NCI-H2081 treated with DMSO at 0.1 percent for 48 hours (cell line): ENCODE measurements at places on chromosomes 2 and 18.
A peak's percentile ranks its signal among the peaks of the same experiment; 100 is the strongest.

DNA sequence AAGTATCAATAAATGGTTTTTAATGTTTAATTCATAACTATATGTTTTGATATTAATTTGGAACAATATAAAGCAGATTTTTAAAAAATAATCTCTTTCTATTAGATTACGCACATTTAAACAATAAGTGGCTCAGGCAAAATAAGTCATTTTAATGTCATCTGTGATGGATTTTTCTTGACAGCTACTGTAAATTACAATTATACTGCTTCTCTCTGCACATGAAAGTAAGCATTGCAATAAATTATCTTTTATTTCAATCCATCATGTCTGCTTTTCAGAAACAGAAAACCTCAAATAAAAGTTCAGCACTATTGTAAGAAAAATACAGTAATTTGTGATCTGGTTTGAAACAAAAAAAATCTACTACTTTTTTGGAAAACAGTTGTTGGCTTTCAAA is 11.1 kb upstream of the DLX1 start:
- DNase-seq = no peak

GRCh38 chr18:3525870-3526420 is 76.0 kb downstream of the TGIF1 start:
- DNase-seq = no peak

DNA sequence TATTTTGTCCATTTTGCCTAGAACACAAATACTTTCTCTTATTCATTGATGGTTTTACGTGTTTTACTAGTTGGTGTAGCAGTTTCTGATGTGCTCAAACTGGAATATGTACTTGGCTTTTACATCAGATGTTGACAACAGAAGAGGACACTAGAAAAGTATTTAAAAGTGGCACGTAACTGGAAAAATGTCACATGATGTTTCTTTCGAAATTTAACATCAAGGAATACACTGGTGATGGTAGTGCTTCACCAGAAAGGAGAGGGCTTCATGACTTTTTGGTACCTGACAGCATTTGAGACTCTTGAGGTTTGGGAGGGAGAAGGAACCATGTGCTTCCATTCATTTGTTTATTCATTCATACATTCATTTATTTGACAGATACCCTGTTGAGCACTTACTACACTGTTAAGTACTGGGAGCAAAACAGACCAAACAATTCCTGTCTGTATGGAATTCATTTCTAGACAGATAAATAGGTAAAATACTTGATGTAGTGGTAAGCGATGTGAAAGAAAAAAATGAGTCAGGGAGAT is 1.5 kb downstream of the GIGYF2 start:
- DNase-seq = no peak

GRCh38 chr2:223846515-223846914 is 9.1 kb upstream of the AP1S3 start:
- DNase-seq = no peak

- no peak for DNase-seq
Measured at GRCh38 chr2:67055387-67056304, 341.5 kb upstream of the ETAA1 start.

DNA sequence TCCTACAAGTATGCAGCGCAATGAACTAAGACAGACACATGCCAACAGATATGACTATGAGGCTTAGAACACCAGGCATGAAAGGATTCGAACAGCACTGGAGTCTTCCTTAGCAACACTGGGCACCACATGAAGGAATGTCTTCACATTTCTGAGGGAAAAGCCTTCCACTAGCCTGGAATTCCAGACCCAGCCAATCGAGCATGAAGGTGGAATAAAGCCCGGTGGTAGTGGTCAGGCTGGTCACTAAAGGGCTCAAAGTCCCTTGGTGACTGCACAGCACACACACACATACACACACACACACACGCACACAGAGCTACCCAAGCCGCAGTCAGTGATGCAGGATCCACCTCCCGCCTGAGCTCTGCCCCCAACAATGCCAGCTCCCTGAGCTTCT is 19.7 kb upstream of the SFXN5 start:
- DNase-seq = no peak

DNA sequence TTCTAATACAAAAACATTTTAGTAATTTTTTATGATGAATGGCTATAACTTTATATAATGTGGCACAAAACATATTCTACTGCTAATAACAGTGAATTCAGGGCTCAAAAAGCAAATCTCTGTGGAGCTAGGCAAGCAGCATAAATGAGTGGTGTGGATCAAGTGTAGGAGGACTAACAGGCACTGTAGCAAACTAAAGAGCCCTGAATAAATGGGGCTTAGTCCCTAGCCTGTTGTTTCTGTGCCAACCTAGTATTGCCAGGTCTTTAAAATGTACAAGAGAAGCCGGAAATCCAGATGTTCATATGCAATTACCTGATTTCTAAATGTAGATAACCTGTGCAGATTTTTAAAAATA is 18.5 kb downstream of the REL start:
- DNase-seq = no peak

DNA sequence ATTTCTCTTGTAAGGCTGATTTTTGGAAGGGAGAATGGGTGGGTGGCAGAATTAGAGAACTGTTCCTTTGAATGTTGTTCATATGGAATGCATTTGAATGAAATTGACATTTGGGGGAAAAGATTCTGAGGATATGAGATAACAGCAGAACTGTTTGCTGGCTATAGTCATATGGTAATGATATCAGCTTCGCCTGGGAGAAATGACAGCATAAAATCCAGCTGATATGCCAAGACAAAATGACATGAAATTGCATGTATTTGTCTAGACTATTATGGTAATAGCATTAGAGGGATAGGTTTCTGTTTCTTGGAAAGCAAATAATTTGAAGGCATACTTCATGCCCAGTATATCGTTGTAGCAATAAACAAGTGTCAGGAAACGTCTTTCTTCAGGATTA is 150.8 kb upstream of the SPATS2L start:
- no peak for DNase-seq

GRCh38 chr2:106314444-106314843 is 120.3 kb upstream of the UXS1 start:
- DNase-seq = no peak

DNA sequence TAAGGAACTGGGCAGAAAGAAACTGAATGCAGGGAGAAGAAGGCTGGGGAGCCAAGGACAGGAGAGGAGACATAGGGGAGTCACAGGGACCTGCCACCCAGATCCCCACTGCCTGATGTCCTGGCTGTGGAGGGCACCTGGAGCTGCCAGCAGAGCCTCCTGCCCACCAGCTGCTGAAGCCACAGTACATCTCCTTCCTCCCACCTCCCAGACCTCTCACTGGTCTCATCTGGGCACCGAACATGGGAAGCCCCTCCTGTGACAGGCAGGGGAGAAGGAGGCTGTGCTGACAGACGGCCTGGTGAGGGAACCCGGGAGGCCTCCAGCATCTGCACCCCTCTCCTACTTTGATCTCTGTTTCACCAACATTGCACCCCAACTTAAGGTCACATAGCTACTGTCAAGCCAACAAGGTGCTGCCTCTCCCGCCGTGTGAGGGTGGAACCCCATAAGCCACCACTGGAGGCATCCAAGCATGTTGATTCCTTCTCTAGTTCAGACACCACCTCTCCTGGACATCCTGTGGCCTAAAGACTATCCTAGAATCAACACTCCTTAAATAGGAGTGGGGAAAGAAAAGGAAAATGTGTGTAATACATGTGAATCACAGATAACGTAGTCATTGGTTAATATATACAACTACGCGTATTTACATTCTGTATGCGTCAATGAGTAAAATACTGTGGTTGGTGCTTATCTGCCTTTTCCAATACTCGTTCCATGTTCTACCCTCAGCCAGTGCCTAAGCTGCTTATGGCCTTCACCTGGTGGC is 3.5 kb upstream of the RNPEPL1 start:
- DNase-seq = no peak

DNA sequence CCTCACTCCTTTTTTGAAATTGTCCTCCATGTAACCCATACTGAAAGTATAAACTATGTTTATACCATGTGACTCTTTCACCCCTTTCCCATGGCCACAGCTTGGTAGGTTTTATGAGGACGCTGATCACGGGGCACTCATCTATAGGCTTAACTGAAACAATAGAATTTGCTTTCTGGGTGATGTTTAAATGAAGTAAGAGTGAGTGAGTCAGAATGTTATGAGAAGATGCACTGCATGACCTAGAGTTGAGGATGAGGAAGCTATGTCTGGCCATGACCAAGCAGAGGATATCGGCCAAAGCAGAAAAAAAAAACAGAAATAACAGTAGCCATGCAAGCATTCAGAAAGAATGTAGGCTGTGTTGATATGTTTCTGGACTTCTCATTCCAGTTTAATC is 34.9 kb downstream of the SCN1A start:
- DNase-seq = no peak

DNA sequence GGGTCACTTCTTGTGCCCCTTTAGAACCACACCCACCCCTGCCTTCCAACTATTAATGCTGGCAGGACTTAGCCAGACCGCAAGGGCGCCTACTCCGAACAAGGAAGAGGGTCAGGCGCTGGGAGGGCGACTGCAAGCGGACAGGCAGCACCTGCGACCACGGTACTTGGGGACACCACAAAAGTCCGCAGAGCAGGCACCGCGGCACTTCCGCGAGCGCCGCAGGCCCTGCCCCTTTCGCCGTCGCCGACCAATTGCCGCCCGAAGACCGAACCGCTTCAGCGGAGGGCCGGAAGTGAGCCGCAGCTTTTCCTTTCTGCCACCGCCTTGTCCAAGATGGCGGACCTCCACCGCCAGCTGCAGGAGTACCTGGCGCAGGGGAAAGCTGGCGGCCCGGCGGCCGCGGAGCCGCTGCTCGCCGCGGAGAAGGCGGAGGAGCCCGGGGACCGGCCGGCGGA is at the start of gene SFT2D3:
Gene SFT2D3, plus strand, starts transcription at position 305 of the 458 bp plus-strand sequence. Its CDS starts 32 bp downstream, at position 337.
- peak; percentile 46 for DNase-seq
